ENCODE measurements at places on chromosomes 4 and X.

- DNase-seq = no peak
Measured at GRCh38 chr4:56791316-56791715, 30.2 kb downstream of the SPINK2 start.

- DNase-seq = no peak
Measured at GRCh38 chrX:19005909-19006308, 22.0 kb upstream of the PHKA2 start.

DNA sequence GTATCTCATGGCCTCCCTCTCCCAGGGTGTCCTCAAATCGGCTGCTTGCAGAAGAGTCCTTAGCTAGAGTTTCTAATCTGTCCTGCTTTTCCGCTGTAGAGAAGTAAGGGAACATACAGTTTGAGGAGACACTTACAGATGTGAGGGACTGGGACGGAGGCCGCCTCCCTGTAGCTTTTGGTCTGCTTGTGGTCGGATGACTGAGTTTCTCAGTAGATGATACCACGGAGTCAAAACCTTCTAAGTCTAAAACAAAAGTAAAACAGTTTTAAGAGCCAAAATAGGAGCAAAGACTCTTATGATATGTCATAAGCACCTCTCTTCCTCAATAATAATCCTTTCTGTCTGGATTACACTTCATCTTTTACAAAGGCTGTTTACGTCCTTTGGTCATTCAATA lies 34.5 kb upstream of the MAP3K15 start:
- DNase-seq = no peak

DNA sequence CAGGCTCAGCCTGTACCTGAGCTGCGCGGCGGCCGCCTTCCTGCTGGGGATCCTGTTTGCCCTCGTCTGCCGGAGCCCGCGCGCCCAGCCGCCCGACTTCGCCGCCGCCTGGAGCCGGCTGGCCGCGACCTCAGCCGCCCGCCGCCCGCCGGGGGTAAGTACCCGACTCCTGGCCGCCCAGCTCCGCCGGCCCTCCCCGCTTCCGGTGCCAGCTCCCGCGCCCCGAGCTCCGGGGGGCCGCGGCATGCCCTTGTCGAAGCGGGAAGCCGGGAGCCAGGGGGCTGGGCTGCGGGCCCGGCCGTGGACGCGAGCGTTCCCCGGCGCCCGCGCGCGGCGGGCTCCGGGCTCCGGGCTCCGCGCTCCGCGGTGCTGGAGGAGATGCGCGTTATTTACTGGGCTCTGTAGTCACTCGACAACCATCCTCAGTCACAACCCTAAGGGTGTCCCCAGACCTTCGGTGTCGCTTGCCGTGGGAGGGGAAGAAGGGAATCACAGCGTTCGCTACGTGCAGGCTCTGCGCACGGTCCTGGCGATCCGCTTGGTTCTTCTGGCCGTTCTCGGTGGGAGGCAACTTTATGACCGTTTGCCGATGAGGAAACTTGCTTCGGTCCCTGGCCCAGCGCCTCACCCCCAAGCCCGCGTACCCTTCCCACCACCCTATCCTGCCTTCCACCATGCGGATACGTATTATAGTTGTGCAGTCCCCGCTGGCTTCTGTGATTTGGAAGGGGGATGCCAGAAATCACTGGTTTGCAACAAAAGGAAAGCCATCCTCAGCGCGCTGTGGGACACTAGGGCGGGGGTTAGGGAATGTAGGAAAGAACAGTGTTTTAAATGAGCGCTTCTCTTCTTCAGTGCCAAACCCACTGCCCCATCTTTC lies 944 bp downstream of the SNX25 start:
- no peak for DNase-seq

DNA sequence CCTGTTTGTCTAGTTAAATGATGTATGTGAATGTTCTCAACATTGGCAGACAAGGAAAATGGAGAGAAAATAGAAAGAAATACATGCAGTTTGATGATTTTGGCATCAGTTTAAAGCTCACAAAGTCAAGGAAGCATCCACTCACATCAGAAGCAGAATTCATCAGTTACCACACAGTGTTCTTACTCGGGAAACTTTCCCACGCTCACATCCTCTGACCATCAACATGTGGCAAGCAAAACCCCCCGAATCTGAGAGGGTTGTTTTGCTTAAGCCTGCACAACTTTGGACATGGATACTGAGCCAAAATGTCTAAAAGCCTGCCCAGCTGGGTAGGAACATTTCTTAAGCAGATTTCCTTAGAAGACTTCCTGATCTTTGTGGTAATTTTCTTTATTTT lies 407.6 kb downstream of the ANKRD50 start:
- no peak for DNase-seq

Measured in stimulated activated CD4-positive, alpha-beta T cell treated with anti-CD3 and anti-CD28 coated beads, Interleukin-1b, Interleukin-23, amount 100 ng/mL, for 1 hour (primary cell).